ENCODE measurements at places on chromosomes 6 and 20.
A peak's percentile ranks its signal among the peaks of the same experiment; 100 is the strongest.

- DNase-seq: no peak
These were observed 98.9 kb downstream of the PAK5 start for GRCh38 chr20:9739991-9740390.

GRCh38 chr20:40703975-40704530, 15.0 kb upstream of the MAFB start:
- no peak for DNase-seq

DNA sequence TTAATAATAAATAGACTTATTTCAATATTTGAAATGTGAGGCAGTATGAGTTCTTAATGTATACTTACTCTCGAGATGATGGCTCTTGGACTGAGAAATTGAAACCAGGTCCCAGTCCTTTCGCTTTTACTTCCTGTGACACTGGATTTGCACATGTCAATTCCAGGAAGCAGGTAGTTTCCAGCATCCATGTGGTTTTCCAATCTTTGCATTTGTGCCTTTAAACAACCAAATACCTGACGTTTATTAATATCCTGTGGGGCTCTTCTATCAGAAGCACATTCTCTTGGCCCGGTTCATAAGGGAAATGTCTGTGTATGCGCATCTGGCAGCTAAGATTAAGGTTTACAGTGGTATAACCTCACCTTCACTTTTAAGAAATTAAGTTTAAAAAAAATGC, 13.1 kb downstream of the UTRN start:
- no peak for DNase-seq

- DNase-seq: no peak
These were observed 270 bp downstream of the PLEKHG1 start for GRCh38 chr6:150600010-150600300.

GRCh38 chr20:5056801-5057599, 55.7 kb upstream of the SLC23A2 start:
- peak; percentile 8 for DNase-seq

DNA sequence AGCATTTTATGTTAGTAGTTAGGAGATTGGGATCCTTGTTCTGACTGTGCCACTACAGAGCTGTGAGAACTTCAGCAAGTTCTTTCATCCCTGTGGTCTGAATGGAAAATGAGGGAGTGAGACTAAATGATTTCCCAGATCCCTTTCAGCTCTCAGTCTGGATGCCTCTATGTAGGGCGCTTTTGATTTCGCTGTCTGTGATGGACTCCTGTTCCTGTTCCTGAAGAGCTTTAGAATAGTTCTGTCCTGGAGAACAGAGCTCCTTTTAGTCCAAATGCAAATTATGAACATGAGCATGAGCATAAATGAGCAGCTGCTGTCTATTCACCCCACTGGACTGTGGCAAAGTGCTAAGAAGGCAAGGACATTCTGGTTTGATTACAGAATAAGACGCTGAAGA, 61.4 kb upstream of the NT5E start:
- no peak for DNase-seq

DNA sequence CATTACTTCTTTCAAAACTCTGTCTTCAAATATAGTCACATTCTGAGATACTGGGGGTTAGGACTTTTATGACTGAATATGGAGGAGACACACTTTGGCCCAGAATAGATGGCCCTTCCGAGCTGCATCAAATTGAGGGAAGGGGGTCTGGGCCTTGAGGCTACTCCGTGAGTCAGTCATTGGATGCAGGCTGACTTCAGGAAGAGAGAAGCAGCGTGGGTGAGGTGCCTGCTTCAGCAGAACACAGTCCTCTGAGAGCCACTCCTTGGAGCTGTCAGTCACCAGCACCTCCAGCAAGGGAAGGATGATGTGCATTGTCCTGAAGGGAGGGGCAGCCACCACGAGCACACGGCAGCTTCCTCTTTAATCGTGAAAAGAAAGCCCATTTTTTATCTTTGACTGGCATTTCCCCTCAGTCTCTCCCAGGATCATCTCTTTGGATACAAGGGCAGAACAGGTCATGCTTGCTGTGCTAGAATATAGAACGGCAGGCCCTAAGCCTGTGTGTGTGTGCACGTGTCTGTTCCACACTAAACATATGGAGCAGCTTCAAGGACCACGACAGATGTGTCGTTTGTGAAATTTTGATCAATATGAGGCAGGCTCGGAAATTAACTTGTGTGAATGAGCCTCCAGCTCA, 721.6 kb downstream of the KIF16B start:
- DNase-seq: no peak

DNA sequence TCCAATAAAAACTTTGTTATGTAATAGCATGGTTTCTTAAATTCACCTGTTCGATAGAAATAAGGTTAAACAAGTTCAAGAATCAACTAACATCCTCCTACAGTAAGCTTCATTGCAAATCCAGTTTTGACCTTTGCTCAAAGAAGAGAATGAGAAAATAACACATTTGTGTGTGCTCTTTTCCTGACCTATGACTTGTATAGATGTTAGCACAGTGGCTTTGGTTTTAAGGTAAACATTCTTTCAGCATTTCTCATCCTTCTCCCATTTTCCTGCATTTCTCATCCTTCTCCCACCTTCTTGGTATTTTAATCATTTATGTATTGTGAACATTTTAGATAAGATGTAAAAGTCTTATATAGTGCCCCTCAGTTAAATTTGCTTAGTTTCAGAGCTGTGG, 73.9 kb downstream of the PLCB1 start:
- no peak for DNase-seq

DNA sequence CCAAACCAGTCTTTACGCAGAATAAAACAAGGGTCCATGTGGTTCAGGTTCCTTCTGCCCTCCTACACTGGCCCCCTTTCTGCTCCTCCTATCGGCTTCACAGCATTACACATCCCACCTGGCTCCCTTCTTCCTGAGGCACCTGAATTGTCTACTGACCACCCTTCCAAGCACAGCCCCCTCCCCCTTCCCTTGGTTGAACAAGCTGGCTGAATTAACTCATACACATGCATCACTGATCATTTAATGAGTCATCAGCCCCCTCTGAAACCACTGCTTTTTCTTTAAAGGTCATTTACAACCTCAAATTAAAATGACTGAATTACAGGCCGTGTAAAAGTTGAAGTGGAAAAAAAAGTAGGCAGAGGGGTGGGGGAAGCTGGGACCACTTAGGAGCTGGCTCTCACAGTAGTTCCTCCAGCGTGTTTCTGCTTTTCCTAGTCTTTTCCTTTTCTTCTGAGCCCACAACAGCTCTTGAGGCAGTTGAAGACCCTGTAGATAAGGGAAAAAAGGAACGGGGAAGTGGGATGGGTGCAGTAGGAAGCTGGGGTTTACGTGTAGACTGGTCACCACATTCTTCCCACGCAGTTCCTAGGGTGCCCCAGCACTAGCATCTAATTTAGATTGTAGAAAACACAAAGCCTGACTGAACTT, 67.6 kb downstream of the FYN start:
- no peak for DNase-seq

GRCh38 chr6:19535351-19535750, 301.8 kb upstream of the ID4 start:
- DNase-seq: no peak

GRCh38 chr20:53748821-53749421, 155.3 kb upstream of the ZNF217 start:
- no peak for DNase-seq

GRCh38 chr6:24376871-24377270, 19.0 kb upstream of the DCDC2 start:
- no peak for DNase-seq

GRCh38 chr6:129923530-129924250, 62.6 kb upstream of the TMEM244 start:
- no peak for DNase-seq

- DNase-seq: no peak
These were observed 62.4 kb upstream of the PTPN1 start for GRCh38 chr20:50447817-50448216.

DNA sequence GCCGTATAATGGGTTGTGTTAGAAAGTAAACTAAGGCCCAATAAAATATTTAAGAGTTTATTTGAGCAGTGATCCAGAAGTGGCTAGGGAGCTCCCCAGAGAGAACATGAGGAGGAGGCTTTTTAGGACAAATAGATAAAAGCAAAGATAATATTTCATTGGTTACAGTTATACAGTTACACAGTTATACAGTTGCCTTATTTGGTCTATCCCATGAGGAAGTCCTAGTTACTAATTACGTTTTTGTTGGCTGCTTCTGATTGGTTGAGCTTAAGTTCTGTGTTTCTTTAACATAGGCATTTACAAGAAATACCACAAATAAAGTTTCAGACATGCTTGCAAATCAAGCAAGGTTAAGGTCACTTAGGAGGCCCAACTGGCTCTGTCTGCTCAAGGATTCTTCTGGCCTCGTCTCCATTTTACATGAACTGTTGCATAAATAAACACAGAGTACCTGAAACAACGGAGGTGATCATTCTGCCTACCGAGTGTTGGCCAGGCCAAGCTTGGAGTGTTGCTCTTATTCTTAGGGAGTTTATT, 7.0 kb downstream of the UBD start:
- DNase-seq: no peak

- no peak for DNase-seq
These were observed 330.9 kb upstream of the NOX3 start for GRCh38 chr6:155786528-155786927.

- DNase-seq: no peak
These were observed 367.7 kb downstream of the KIF16B start for GRCh38 chr20:16205507-16205906.

DNA sequence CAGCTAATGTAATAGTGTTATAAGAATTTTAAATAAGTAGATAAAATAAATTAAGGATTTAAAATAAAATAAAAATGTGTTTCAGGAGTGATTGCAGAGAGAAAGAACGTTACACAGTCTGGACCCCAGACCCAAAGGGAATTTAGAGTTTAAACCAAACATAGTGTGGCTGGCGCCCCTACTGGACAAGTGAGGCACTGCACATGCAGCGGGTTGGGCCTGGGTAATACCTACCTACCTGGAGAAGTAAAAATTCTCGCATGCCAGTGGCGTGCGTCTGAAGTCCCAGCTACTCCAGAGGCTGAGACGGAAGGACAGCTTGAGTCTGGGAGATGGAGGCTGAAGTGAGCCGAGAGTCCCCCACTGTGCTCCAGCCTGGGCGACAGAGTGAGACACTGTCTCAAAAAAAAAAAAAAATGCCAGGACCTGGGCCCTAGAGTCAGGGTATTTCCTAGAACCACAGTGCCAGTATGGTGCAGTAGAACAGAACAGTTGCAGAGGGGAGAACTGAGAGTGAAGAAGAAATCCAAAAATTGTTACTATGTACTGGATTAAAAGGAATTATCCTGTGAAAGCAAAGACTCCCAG, 71.4 kb upstream of the TCF21 start:
- DNase-seq: peak; percentile 10

DNA sequence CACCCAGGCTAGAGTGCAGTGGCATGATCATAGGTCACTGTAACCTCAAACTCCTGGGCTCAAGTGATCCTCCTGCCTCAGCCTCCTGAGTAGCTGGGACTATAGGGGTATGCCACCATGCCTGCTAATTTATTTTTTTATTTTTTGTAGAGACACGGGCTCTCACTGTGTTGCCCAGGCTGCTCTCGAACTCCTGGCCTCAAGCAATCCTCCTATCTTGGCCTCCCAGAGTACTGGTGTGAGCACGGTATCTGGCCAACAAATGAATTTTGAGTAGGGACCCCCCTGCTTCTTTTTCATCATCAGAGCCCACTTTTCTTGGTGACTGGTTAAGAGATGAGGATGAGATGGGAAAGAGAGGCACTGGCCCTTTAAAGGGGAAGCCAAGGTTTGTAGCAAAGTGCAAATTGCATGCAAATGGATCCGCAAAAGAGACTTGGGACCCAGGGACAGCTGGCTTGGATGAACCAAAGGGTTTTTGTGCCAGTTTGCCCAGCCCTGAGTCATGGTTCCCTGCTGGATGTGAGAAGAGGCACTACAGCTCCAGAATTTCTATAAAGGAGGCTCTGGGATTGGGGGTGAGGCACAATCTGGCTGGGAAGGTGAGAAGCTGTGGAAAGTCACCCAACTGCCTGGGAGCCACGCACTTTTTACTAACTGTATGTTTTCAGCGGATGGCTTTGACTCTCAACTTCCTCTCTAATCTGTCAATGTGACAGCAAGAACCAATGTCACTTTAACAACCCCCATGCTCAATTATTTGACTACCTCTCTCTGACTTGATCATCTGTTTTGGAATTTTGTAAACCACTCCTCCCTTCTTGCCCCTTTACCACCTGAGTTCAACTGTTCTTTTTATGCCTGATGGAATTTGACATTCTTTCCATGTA, 58.7 kb upstream of the RNF24 start:
- no peak for DNase-seq

GRCh38 chr20:796921-797320, 28.6 kb upstream of the SLC52A3 start:
- DNase-seq: no peak

- no peak for DNase-seq
These were observed 253.3 kb upstream of the JAG1 start for GRCh38 chr20:10927011-10927583.

DNA sequence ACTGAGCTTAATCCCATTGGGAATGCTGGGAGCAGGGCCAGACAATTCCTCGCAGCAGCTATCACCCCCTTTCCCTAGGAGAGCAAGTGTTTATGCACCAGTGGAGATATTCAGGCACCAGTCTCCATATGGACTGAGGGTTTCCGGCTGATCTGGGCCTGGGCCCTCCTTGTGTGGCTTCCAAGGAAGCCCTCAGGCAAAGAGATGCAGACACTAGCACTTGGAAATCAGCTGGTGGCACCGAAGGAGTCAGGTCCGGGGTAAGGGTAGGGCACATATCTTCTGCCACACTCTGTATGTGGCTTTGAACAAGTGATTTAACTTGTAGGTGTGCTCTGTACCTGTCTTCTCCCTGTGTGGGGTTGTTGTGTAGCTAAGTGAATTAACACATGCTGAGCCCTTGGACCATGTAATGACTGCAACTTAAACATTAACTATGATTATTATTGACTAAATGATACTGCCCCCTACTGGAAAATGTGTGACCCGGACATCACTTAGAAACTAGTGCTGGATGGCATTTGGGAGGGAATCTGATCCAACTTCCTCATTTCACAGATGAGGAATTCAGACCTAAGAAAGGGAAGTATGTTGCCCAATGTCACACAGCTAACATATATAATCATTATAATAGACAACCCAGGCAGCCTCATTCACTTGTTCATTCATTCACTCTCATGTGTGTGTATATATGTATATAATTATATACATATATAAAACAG, 19.3 kb upstream of the WFDC2 start:
- no peak for DNase-seq

- DNase-seq: no peak
These were observed 646 bp downstream of the HMGA1 start for GRCh38 chr6:34237316-34237721.

DNA sequence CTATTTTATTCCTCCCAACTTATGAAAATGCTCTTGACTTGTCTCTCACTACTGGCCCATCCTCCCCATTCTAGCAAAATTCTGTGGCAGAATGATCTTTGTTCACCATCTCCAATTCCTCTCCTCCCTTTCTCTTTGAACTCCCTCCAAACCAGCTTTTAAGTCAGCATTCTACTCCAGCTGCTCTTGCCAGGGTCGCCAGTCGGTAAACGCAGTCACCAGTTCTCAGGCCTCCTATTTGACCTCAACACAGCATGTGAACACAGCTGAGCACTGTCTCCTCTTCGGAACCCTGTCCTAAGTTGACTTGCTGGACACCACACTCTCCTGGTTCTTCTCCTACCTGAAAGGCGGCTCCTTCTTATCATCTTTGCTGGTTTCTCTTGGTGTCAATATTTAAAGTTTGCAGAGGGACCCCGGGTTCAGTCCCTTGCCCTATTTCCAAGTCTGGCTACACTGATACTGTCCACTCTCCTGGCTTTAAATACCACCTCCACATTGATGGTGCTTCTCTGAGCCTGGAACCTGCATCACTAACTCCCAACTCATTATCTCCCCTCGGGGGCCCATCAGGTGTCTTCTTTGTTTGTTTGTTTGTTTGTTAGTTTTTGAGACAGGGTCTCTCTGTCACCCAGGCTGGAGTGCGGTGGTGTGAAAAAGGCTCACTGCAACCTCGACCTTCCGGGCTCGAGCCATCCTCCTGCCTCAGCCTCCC, 27.4 kb downstream of the GDAP1L1 start:
- no peak for DNase-seq

Measured in activated naive CD4-positive, alpha-beta T cell (primary cell).